Aorta (tissue), 5 donors: ENCODE measurements at places on chromosomes 1 and 21. TPM values are rescaled to one million over a fixed set of nuclear protein-coding genes. Genes with fewer than 3 reads are reported as not detected.

Gene ITLN2
- not detected for total RNA-seq

Gene ADAMTS4
- total RNA-seq = 207 TPM

Gene NSL1
- 26.3 TPM for total RNA-seq

- H3K4me3 ChIP-seq = no peak overlapping the region
- peak overlapping the region; percentile 72 for H3K27ac ChIP-seq
- peaks cover 6% of the 10 kb centered on the region for H3K4me1 ChIP-seq
- H3K27me3 ChIP-seq = no peaks in the 10 kb centered on the region
These were observed 26.3 kb downstream of the GADD45A start for GRCh38 chr1:67711158-67711854.

GRCh38 chr1:221078260-221078965, 199.2 kb downstream of the HLX start:
- H3K4me3 ChIP-seq = no peak overlapping the region
- no peaks in the 10 kb centered on the region for H3K27me3 ChIP-seq
- H3K27ac ChIP-seq = no peak overlapping the region
- H3K4me1 ChIP-seq = peaks cover 6% of the 10 kb centered on the region

Gene MNDA
- 20.3 TPM for total RNA-seq

DNA sequence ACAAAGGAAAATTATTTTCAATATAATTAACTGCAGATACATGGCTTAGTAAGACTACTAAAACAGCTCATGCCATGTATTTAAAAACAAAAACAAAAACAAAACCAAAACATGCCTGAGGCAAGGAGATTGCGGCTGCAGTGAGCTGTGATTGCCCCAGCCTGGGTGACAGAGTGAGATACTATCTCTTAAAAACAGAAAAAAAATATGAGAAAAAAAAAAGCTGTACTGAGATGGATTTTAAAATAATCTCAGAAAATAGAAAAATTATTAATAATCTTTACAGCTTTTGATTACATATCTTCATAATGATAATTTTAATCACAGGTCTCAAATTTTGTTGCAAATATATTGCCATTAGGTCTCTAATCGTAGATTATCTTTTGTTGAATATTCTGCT, 24.0 kb upstream of the LIN9 start:
- no peak overlapping the region for H3K4me3 ChIP-seq
- H3K27ac ChIP-seq = no peak overlapping the region
- H3K27me3 ChIP-seq = no peaks in the 10 kb centered on the region
- no peak for DNase-seq

DNA sequence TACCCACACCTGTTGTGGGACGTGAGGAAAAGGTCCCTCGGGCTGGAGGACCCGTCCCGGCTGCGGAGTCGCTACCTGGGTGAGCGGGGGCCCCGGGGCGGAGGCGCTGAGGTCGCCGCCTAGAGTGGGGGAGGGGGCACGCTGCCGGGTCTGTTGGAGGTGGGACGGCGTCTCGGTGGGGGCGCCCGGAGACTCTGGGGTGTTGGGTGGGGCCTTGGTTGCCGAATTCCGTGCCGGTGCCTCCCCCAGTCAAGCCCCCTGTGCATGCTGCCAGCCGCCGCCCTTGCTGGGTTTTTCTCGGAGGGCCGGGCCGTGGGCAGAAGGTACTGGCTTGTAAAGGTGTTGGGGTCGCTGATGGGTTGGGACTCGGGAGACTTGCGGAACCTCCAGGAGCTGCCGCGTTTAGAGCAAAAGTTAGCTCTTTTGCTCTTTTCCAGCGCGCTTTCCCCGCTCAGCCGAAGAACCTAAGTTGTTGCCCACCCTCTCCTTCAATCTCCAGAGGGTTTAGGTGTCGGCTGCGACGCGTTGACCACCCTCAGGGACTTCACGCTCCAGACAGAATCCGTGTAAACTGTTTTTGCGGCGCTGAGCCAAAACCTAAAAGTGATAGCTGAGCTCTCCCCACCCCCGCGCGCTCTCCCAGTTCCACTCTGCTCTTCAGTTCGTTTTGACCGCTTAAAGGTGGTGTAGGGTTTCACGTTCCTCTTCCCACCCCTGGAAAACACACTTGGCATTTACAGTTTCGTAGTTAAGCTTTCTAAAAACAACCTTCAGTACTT, at the start of gene MPC2:
TSS of gene MPC2 (minus strand) at position 143 of the 779 bp plus-strand sequence. CDS start 1,231 bp downstream, outside the sequence.
- no peaks in the 10 kb centered on the region for H3K36me3 ChIP-seq
- peak within 1 kb of the TSS; percentile 91 for H3K27ac ChIP-seq
- peak; percentile 86 for DNase-seq
- H3K4me3 ChIP-seq = peak within 1 kb of the TSS; percentile 84
- no peaks in the 10 kb centered on the region for H3K27me3 ChIP-seq

GRCh38 chr1:172002725-172003345, 161.5 kb downstream of the DNM3 start:
- no peak for DNase-seq
- H3K27ac ChIP-seq = no peak overlapping the region

DNA sequence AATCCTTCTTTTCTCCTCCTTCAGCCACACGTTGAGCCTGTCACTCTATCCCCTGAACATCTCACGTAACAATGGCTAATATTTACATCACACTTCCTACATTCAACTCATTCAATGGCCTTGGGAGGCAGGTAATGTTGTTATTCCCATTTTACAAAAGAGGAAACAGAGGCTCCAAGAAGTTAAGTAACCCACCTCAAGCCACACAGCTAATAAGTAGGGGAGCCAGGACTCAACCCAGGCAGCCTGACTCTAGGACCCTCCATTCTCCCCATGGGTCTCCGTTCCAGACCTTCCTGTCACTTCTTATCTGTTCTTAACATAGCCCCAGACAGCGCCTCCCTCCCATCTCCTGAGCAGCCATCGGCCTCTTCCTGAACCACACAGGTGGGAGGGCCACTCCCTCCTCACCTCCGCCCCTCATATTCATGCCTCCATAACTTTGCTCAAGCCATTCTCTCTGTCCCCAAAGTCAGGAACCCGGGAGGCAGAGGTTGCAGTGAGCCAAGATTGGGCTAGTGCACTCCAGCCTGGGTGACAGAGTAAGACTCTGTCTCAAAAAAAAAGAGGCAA, 2.2 kb downstream of the PADI4 start:
- H3K27me3 ChIP-seq = no peaks in the 10 kb centered on the region
- no peak overlapping the region for H3K27ac ChIP-seq
- no peak overlapping the region for H3K4me3 ChIP-seq
- no peaks in the 10 kb centered on the region for H3K4me1 ChIP-seq
- DNase-seq = no peak

GRCh38 chr1:150127868-150128267, 21.8 kb upstream of the PLEKHO1 start:
- no peaks in the 10 kb centered on the region for H3K27me3 ChIP-seq
- H3K27ac ChIP-seq = no peak overlapping the region
- no peaks in the 10 kb centered on the region for H3K4me1 ChIP-seq
- H3K4me3 ChIP-seq = no peak overlapping the region
- no peaks in the 10 kb centered on the region for H3K36me3 ChIP-seq

GRCh38 chr1:58545591-58546519, 671 bp downstream of the OMA1 start:
- DNase-seq = peak; percentile 92
- H3K27me3 ChIP-seq = no peaks in the 10 kb centered on the region
- no peaks in the 10 kb centered on the region for H3K4me1 ChIP-seq

DNA sequence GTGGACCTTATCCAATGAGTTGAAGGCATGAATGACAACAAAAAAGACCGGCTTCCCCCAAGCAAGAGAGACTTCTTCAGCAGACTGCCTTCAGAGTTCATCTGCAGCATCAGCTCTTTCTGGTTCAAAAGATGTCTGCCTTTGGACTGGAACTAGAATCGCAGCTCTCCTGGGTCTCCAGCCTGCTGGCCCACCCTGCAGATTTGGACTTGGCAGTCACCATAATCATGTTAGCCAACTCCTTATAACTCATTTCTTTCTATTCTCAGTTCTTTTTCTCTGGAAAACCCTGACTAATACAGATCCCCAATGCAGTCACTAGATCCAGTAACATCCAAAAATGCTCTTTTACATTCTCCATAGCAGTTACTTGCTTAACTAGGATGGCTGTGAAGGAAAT, 89.2 kb upstream of the MARK1 start:
- H3K4me3 ChIP-seq = no peak overlapping the region
- H3K36me3 ChIP-seq = no peaks in the 10 kb centered on the region
- H3K27ac ChIP-seq = no peak overlapping the region
- no peaks in the 10 kb centered on the region for H3K27me3 ChIP-seq

Gene FCGR3B
- 6.3 TPM for total RNA-seq

- H3K27me3 ChIP-seq = no peaks in the 10 kb centered on the region
- no peaks in the 10 kb centered on the region for H3K36me3 ChIP-seq
- DNase-seq = no peak
These were observed 3.3 kb downstream of the B3GALT2 start for GRCh38 chr1:193183019-193183627.

Gene B4GALT2
- 32.2 TPM for total RNA-seq

GRCh38 chr1:43881415-43881814, 52.2 kb upstream of the ARTN start:
- no peak overlapping the region for H3K4me3 ChIP-seq
- DNase-seq = no peak
- no peak overlapping the region for H3K27ac ChIP-seq
- no peaks in the 10 kb centered on the region for H3K4me1 ChIP-seq
- no peaks in the 10 kb centered on the region for H3K36me3 ChIP-seq

Gene LMX1A
- total RNA-seq = 0.84 TPM

Gene RHOC
- 316 TPM for total RNA-seq

Gene NID1
- 69.5 TPM for total RNA-seq

DNA sequence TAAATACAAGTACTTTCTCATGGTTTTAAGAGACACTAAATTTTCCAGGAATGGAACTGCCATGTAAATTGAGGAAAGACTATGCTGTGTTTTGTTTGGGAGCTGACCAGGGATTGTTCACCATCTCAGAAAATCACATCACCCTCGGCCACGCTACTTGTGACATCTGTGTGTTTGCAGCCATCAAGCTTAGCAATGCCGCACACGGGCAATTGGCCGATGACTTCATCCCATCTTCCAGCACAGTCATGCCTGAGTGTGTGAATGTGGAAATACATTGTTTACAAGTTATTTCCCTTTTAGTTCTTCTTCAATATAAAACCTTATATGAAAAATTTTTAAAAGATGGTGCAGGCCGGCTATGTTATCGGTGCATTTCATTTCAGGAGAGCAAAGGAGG, 121.6 kb downstream of the GLIS1 start:
- no peaks in the 10 kb centered on the region for H3K36me3 ChIP-seq
- no peaks in the 10 kb centered on the region for H3K4me1 ChIP-seq
- no peak for DNase-seq
- no peak overlapping the region for H3K4me3 ChIP-seq
- H3K27ac ChIP-seq = no peak overlapping the region
- H3K27me3 ChIP-seq = no peaks in the 10 kb centered on the region

Gene SLC44A5
- 1.1 TPM for total RNA-seq

Gene BLACAT1
- total RNA-seq = 0.21 TPM

Gene S100A7
- total RNA-seq = not detected

- no peaks in the 10 kb centered on the region for H3K4me1 ChIP-seq
- H3K36me3 ChIP-seq = peaks cover 8% of the 10 kb centered on the region
- no peak overlapping the region for H3K27ac ChIP-seq
- no peaks in the 10 kb centered on the region for H3K27me3 ChIP-seq
- no peak for DNase-seq
These were observed 15.8 kb downstream of the DENND2D start for GRCh38 chr1:111184663-111185062.

- no peaks in the 10 kb centered on the region for H3K36me3 ChIP-seq
- H3K4me1 ChIP-seq = no peaks in the 10 kb centered on the region
- DNase-seq = no peak
- no peaks in the 10 kb centered on the region for H3K27me3 ChIP-seq
- H3K4me3 ChIP-seq = no peak overlapping the region
These were observed 57.2 kb downstream of the CENPF start for GRCh38 chr1:214660190-214660589.

Gene CFH
- 297 TPM for total RNA-seq

Gene C1orf146
- not detected for total RNA-seq

Gene GCSAML
- total RNA-seq = 0.81 TPM

Gene ATP1A2
- 24.8 TPM for total RNA-seq

- no peaks in the 10 kb centered on the region for H3K4me1 ChIP-seq
- H3K27ac ChIP-seq = peak overlapping the region; percentile 80
- H3K4me3 ChIP-seq = peak overlapping the region; percentile 93
These were observed 1.1 kb downstream of the SKI start for GRCh38 chr1:2229037-2229864.

DNA sequence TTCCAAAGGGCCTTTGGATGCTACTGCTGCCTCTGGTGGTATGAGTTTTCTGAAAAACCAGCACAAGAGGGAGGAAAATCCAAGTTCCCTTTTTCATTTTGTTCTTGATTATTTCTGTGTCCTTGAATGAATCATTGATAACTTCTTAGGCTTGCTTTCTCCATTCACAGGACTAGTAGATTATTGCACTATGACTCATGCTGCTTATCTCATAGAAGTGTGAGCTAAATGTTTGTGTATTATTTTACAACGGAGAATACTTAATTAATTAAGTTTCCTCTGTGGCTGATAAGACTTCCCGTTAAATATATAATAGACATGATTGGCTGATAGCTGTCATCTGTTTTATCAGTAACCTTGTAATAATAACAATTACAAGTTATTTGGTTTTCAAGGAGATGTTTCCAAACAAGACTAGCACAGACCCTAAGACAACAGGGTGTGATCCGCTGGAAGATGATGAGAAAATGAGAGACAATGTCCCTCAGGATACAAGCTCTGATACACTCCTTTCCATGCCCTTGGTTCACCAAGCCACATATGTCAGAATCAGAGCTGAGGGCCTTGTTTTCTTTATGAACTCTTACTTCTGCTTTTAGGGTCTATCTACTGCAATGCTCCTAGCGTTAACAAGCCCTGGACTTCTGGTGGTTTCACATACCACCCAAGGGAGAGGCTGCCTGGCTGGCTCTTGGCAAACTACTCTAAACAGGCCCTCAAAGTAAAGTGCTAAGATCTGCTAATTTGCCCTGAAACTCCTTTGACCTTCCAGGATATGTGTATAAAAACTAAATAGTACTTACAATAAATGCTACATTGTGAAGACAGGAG, 1078.3 kb downstream of the TTLL7 start:
- no peak for DNase-seq
- H3K27ac ChIP-seq = no peak overlapping the region
- no peaks in the 10 kb centered on the region for H3K36me3 ChIP-seq
- H3K27me3 ChIP-seq = no peaks in the 10 kb centered on the region

- no peak for DNase-seq
- no peak overlapping the region for H3K4me3 ChIP-seq
- no peaks in the 10 kb centered on the region for H3K4me1 ChIP-seq
- no peak overlapping the region for H3K27ac ChIP-seq
- H3K27me3 ChIP-seq = no peaks in the 10 kb centered on the region
These were observed 646.0 kb upstream of the TMPRSS15 start for GRCh38 chr21:19049567-19049966.

DNA sequence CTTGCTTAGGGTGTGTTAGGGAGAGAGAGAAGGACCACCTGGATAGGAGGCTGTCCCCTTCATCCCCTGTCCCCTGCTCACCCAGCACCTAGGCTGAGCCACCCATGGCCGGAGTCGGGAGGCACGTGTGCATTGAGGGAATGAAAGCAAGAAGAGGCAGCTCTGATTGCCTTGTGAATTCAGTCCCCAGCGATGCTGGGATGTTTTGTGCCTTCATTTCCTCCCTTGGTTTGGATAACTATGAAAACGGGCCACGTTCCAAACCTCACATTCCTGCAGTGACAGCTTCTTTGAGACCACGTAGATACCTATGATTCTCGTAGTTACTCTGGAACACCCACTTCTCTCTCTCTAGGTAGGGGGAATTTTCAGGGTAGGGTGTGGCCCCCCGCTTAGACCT, 67.1 kb downstream of the MAN1C1 start:
- peak; percentile 30 for DNase-seq
- no peak overlapping the region for H3K4me3 ChIP-seq
- H3K4me1 ChIP-seq = no peaks in the 10 kb centered on the region
- no peaks in the 10 kb centered on the region for H3K27me3 ChIP-seq
- H3K27ac ChIP-seq = no peak overlapping the region

GRCh38 chr1:50349242-50349565, 74.0 kb downstream of the DMRTA2 start:
- no peaks in the 10 kb centered on the region for H3K27me3 ChIP-seq
- DNase-seq = no peak
- H3K36me3 ChIP-seq = no peaks in the 10 kb centered on the region
- no peaks in the 10 kb centered on the region for H3K4me1 ChIP-seq
- H3K27ac ChIP-seq = no peak overlapping the region
- H3K4me3 ChIP-seq = no peak overlapping the region

Gene GSTM2
- 48.3 TPM for total RNA-seq
